ENCODE measurements at places on chromosomes 6 and 20.

GRCh38 chr6:166716910-166717617 lies 90.0 kb upstream of the RPS6KA2 start:
- no peak for DNase-seq

DNA sequence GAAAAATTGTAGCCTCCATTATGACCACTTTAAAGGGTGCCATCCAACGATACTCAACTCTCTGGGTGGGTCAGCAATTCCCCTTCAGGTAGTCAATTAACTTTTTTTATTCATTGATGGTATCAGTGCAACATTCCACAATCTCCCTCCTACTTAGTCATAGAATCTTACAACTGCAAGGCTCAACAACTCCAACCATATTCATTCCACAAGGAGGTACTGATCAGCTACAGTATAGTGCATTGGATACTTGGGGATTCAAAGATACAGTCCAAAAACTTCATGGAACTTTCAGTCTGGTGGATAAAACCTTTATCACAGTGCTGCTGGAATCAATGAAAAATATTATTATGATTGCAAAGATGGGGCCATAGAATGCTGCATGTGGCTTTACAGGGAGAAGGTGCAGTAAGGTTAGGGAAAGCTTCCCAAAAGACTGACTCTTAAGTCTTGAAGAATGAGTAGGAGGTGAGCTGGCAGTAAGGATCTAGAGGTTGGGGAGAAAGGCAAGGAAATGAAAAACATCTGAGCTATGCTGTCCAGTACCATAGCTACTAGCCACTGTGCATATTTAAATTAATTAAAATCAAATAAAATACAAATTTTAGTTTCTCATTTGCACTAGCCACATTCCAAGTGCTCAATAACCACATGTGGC lies 314.7 kb upstream of the PRDM1 start:
- no peak for DNase-seq

- no peak for DNase-seq
Measured at GRCh38 chr20:2358006-2358405, 22.7 kb upstream of the TGM6 start.

DNA sequence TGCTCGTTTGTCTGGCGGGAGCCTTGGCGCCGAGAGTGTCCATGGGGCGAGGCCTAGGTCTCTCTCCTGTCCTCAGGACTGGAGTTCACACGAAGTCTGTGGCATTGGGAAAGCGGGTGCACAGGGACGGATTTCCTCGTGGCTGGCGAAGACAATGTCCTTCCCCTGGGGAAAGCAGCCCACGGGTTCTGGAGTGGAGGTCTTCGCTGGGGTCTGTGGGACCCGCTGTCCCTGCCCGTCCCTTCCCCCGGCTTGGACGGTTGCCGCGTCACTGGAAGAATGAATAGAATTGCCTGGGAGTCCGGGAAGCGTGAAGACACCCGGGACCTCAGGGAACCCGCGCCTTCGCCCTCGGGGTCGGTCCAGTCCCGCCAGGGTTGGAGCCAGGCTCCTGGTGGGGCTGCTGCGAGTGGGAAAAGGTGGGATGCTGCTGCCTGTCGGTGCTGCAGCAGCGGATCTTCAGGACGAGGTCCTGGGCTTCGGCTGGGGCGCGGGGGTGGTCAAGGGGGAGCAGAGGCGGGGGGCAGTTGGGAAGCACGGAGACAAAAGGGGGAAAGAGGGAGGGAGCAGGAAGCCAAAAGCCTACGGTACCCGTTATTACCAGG lies 441.8 kb upstream of the DEFB115 start:
- DNase-seq, result no peak

DNA sequence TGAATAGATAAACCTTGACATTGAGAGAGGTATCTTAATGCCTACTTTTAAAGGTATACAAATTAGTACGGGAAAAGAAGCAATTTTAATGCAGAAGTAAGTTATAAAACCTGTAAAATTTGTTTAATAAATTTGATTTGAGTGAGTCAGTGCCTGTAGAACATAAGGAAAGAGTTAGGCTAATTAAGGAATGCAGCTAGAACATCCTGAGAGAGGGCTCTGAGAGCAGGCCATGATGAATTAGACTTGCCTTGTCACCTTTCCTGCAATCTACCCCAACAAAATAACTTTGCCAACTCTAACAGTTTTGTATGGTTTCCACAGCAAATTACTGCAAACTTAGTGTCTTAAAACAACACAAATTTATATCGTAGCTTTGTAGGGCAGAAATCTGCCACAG lies 700.8 kb downstream of the RFPL4B start:
- DNase-seq, result no peak

- DNase-seq, result peak; percentile 55
Measured at GRCh38 chr20:41697861-41698559, 79.8 kb upstream of the CHD6 start.

- DNase-seq, result no peak
Measured at GRCh38 chr6:16818992-16819626, 57.8 kb upstream of the ATXN1 start.

GRCh38 chr6:98583506-98583905 lies 250.9 kb upstream of the POU3F2 start:
- DNase-seq, result no peak

DNA sequence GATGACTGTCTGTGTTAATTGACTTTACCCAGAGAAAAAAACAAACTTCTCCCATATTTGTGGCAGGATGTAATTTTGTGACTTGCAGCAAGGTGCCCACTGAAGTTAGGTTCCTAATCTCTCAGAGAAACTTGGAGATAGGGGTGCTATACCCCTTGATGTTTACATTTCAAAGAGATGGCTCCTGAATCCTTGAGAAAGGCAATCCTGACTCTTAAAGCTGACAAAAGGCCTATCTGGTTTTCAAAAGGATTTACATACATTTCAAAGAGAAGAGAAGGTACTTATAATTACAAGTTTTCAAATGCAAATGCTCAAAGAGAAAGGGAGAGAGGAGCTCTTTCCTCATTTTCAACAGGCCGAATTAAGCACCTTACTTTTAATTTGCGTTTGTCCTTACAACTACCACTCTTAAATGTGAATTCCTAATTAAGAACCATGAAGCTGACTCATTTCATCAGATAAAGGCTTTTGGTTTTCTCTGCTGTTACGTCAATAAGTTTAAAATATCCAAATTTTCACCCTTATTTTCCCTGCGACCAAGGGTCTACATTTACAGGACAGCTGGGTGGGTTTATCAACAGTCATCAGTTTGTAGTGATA lies 711.8 kb upstream of the MAP3K7 start:
- DNase-seq, result no peak

- DNase-seq, result no peak
Measured at GRCh38 chr20:47659904-47660601, 125.2 kb downstream of the SULF2 start.

DNA sequence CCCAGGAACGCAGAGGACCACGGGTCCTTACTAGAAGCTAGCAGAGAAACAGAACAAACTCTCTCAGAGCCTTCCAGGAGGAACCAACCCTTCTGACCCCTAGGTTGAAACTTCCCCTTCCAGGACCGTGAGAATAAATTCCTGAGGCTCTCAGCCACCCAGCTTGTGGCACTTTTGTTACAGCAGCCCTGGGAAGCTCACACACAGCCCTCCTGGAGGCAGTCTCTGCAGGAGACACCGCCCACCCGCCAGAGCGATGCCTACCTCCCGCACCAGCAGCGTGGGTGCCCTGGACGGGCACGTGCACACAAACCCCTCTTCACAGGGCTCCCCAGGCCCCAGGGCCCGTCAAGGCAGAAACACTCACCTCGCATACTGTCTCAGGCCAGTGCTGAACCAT lies 4.2 kb downstream of the RNASET2 start:
- no peak for DNase-seq

DNA sequence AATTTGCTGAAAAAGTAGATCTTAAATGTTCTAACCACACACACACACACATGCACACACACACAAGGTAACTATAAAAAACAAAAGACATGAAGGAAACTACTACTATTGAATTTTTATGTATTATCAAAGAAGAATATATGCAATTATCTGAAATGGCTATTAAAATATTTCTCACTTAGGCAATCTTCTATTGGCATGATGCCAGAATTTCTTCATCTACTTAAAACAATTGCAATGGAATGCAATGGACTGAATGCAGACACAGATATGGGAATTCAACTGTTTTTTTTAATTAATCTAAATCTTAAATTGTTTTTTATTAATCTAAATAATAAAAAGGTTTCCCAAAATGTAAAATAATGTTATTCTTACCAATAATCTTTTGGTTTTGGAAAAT lies 152.6 kb upstream of the SMLR1 start:
- no peak for DNase-seq

- no peak for DNase-seq
Measured at GRCh38 chr6:88823998-88824397, 139.4 kb downstream of the RNGTT start.

DNA sequence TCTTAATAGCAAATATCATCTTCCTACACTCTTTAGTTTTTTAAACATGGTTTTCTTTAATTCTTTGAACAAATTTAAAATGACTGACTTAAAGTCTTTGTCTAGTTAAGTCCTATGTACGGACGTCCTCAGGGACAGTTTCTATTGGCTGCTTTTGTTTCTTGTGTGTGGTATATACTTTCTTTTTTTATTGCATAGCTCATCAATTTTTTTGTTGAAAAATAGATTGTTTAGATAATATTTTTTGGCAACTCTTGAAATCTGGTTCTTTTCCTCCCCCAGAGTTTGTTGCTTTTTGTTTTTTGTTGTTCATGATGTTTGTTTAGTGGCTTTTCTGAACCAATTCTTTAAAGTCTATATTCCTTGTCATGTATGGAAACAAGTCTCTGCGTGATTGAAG lies 479.8 kb downstream of the PREX1 start:
- no peak for DNase-seq

GRCh38 chr6:30647242-30648116 lies 546 bp downstream of the C6orf136 start:
- DNase-seq, result peak; percentile 75

- DNase-seq, result no peak
Measured at GRCh38 chr6:98033617-98034016, 750.6 kb upstream of the MMS22L start.

DNA sequence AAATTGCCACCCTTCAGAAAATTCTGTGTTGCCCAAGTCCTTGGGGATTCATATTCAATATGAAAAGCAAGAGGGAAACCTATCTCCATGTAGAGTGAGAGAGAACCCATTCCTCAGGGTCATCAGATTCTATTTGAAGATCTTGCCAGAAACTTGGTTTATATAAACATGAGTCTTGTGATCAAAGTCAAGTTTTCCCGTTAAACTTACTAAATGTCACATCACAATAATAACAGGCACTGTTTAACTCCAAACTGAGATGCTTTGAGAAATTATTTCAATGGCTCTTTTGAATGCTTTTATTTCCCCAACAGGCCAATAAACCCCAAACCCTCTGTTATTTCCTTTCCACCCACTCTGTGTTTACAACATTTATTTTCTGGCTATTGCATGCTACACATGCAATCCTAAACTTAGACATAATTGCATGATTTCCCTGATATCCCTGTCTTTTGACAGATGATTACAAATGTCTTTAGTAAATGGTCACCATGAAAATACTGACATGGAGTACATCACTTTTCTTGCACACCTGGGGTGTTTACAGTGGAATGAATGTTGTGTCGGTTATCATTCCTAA lies 31.1 kb upstream of the SSTR4 start:
- no peak for DNase-seq

DNA sequence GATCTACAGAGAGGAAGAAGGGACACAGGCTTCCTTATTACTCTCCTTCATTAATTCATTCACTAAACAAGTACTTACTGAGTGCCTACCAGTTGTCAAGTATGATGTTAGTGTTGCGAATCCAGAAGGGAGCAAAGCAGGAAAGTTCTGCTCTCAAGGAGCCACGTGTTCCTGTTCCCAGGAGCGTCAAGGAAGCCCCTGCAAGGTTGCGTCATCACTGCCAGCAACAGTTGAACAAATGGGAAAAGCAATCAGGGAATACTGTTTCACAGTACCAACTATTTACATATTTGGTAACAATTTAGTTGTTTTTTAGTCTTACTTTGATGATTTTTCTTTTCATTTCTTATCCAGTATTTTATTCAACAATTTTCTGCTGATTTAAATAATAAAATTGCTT lies 310.0 kb downstream of the FOXA2 start:
- DNase-seq, result no peak

GRCh38 chr6:166656230-166657151 lies 29.4 kb upstream of the RPS6KA2 start:
- no peak for DNase-seq

- no peak for DNase-seq
Measured at GRCh38 chr6:132780770-132781371, 17.6 kb downstream of the SLC18B1 start.

DNA sequence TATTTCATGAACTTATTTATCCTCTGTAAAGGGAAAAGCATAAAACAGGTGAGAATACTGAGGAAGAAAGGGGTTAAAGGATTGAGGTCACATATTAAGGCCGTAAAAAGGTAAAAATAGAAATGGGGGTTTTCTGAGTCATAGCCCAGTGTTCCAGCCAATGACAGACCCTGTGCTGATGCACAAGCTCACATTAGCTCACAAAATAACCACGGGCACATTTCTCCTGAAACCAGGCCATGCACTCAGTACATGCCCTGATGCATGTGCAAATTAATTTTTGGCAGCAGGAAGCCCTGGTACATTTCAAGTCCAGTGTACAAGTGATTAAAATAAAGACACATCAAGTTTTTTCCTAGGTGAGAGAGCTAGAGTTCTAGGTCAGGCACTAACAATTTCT lies 194.4 kb downstream of the TMEM200A start:
- no peak for DNase-seq

DNA sequence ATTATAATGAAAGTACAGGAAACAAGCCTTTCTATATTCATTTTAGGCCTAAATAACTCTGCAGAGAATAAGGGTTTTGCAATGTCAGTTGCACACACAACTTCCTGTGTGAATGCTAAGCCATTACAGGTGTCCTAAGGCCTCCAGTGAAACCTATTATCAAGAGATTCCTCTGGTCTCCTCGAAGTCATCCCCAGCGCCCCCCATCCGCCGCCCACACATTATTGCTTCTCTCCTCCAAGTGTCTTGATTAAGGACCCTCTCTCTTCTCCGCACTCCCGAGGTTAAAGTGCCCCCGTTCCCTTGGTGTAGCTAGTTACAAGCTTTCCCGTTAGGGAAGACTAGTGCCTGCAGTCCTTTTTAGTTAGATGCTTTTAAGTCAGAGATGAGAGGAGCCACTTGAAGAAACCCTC lies 1.3 kb downstream of the HIVEP2 start:
- DNase-seq, result peak; percentile 73

DNA sequence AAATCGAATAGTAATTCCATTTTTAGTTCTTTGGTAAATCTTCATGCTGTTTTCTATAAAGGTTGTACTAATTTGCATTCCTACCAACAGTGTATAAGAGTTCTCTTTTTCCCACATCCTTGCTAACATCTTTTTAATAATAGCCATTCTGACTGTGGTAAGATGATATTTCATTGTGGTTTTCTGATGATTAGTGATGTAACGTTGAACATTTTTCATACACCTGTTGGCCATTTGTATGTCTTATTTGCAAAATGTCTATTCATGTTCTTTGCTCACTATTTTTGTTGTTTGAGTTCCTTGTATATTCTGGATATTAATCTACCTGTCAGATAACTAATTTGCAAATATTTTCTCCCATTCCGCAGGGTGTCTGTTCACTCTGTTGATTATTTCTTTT lies 64.5 kb downstream of the LIN28B start:
- no peak for DNase-seq

- DNase-seq, result no peak
Measured at GRCh38 chr6:53811082-53811481, 16.3 kb downstream of the LRRC1 start.

Measured in CD4-positive, alpha-beta T cell treated with Interleukin-21 for 1 hour (primary cell).